Forelimb muscle (tissue), 1 donor: ENCODE measurements at places on chromosomes 2 and 18. TPM values are rescaled to one million over a fixed set of nuclear protein-coding genes. Genes with fewer than 3 reads are reported as not detected.

The AQP12B gene
- 1.1 TPM for polyA plus RNA-seq

The SERPINB12 gene
- polyA plus RNA-seq: 0.53 TPM

The GPR45 gene
- not detected for polyA plus RNA-seq

The C2orf81 gene
- polyA plus RNA-seq: 2.2 TPM

The RFTN2 gene
- 15.2 TPM for polyA plus RNA-seq

The PMAIP1 gene
- polyA plus RNA-seq: 53.9 TPM

DNA sequence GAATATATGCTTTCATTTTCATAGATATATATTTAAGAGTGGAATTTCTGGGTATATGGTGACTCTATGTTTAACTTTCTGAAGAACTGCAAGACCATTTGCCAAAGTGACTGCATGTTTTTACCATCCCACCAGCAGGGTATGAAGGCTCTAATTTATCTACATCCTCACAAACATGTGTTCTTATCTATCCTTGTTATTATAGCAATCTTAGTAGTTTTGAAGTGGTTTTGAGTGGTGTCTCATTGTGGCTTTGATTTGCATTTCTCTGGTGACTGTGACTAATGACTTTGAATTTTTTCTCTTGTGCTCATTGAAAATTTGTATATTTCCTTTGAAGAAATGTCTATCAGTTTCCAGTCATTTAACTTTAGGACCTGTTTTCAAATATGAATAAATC, 310.2 kb upstream of the NRP2 start:
- DNase-seq: no peak

GRCh38 chr2:143371616-143372015, 242.4 kb downstream of the ARHGAP15 start:
- DNase-seq: no peak

GRCh38 chr2:121191191-121192170, 93.5 kb downstream of the TFCP2L1 start:
- DNase-seq: no peak

GRCh38 chr2:163692081-163692480, 43.7 kb downstream of the FIGN start:
- no peak for DNase-seq

DNA sequence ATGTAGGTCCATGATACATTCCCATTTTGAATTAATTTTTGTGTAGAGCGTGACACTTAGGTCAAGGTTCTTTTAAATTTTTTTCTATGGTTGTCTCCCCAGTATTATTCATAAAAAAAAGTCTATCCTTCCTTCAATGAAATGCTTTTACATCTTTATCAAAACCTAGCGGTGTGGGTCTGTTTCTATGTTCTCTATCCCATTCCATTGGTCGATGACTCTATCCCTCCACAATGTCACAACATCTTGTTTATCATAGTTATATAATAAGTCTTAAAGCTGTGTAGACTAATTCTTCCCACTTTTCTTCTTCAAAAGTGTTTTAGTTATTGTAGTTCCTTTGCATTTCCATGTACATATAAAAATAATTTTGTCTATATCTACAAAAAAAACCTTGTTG, 47.2 kb upstream of the GPR17 start:
- no peak for DNase-seq

DNA sequence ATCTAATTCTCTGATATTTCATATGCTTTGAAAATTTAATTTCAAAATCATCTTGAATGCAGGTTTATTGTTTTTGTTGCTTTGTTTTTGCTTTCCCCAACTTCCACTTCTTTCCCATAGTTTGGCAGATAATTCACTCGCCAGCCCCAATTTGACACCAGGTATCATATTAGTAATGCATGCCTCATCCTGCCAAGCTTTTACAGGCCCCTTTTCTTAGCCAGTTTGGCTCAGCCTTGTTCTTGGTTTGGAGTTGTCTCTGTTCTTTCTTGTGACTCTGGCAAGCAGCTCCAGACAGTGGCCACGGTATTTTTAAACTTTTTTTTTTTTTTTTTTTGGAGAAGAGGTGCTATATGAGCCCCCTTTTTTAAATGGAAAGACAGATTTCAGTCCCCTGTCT, 65.3 kb downstream of the PMS1 start:
- DNase-seq: no peak

GRCh38 chr2:38948995-38949394, 59.3 kb downstream of the ARHGEF33 start:
- DNase-seq: no peak

GRCh38 chr2:37585982-37586621, 85.3 kb downstream of the CDC42EP3 start:
- peak; percentile 34 for DNase-seq

- DNase-seq: no peak
Measured at GRCh38 chr2:165202239-165202638, 1.6 kb downstream of the SCN3A start.

DNA sequence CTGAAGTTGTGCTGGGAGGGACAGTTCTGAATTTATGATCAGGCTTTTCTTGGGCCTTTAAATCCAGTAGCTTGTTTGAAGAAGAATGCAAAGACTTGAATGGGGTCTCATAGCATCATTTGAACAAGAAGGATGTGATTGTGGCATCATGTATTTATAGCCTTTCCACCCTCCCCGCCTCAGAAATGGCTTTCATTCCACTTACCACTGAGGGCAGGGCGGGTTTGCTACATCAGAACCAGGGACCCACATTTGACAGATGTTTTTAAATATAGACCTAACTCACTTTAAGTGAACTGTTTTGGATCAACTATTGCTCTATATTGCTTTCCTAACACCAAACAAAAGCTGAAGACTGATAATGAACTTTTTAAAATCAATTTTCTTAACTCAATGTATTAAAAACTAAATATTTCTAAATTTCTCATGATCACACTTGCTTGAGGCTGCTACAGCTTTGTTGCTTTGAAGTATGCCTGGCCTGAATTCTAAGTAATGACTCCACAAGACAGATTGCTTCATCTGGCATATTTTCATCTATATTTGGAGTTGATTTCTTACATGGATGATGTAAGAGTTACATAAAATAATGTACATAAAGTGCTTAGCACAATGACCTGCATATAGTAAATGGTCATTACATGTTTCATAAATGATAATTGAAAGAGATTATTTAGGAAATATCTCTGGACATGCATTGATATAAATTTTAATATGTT, 1552.9 kb upstream of the SLC39A10 start:
- DNase-seq: no peak

GRCh38 chr2:135845257-135845656, 8.3 kb upstream of the LCT start:
- no peak for DNase-seq

DNA sequence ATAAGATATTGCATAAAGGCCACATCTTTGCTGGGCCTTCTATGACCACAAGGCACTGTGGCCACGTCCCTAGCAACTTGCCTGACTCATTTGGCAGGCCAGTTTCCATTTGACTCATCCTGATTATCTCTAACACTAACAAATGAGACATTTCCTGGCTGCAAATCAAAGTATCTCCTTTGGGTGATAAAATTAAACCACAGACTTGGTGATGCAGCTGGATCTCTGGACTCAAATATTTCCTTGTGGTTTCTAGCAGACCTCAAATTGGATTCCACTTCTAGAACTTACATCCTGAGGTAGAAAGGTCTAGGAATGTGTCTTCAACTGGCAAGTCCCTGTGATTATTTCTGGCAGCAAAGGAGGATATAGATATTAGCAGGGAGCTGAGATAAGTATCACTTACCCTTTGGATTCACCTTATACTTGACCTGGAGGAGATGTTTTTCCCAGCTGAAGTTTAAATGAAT, 167.9 kb upstream of the NXPH2 start:
- DNase-seq: no peak

- DNase-seq: no peak
Measured at GRCh38 chr2:152544638-152545037, 172.6 kb downstream of the PRPF40A start.

GRCh38 chr2:138742441-138743057, 37.6 kb downstream of the NXPH2 start:
- no peak for DNase-seq
